ENCODE measurements at places on chromosomes 12 and 14. TPM values are rescaled to one million over a fixed set of nuclear protein-coding genes. Genes with fewer than 3 reads are reported as not detected.

Gene OTOGL
- 1.4 TPM for total RNA-seq

- no peak for DNase-seq
Measured at GRCh38 chr14:53226553-53226952, 73.4 kb upstream of the DDHD1 start.

GRCh38 chr14:83874662-83875061, 1655.3 kb upstream of the FLRT2 start:
- no peak for DNase-seq

DNA sequence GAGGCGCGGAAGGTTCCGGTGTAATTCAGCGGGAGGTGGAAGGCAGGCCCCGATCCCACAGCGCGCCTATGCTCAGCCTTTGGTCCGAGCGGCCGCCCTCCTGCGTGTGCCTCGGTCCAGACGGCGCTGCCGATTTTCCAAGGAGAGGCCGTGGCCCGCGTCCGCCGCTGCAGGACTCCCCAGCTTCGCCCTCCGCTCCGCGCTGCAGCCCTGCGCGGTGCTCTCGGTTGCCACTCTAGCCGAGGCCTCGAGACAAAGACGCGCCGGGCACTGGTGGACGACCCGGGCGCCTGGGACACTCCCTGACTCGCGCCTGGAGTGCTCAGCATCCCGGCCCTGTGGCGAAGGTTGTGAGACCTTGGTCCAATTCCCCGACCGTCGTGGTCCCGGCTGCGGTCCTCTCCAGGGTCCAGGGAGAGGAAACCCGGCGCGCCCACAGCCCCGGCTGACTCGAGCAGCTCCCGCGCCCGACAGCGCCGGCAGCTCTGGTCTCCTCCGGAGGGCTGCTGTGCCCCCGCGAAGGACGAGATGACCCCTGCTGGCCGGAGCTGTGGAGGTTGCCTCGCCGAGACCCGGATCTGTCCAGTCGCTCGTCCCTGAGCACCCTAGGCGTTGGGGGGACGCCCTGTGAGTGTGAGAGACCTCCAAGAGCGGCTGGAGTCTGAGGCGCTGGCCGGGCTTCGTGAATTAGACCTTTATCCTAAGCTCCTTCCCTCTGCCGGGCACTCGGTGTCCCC, 6.5 kb downstream of the HOXC12 start:
- no peak for DNase-seq

DNA sequence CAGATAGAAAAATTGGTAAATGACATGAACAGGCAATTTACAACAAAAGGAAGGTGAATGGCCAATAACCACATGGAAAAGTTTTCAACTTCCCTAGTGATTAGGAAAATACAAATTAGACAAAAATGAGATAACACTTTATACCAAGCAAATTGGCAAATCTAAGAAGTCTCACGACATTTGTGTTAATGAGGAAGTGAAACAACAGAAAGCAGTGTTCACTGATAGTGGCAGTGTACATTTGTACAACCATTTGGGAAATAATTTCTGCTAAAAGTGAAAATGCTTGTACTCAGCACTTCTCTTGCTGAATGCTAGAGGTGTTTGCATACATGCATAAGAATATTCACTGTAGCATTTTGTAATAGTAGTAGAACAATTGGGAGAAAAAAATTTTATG, 126.6 kb downstream of the LLPH start:
- no peak for DNase-seq

GRCh38 chr12:83199069-83199468, 512.4 kb downstream of the TMTC2 start:
- DNase-seq: no peak

DNA sequence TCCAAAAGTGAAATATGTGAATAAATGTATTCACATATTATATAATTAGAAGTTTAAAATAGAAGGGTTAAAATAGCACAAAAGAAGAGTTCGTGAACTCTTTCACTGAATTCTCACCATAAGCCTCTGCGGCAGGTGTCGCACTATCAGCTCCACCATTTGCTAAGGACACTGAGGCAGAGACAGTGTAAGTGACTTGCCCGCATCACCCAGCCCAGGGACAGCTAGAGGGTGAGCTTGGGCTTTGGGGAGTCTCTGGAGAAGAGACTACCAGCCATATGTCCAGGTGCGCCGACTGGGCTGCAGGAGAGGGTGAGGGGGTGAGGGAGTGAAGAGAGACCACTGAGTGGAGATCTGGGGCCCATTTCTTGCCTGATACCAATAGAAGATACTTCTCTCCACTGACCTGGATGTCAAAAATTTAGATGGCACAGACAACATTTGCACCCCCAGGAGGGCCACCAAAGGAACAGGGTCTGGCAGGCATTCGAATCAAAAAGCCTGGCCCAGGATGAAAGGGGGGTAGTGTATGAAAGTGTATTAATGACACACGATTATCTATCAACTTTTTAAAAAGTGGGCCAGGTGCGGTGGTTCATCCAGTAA, 28.5 kb downstream of the FAIM2 start:
- DNase-seq: no peak

Gene AKAP3
- total RNA-seq: 1.6 TPM

Gene RDH16
- 1.1 TPM for total RNA-seq

Gene EEA1
- total RNA-seq: 18.1 TPM

GRCh38 chr12:12903642-12904609, 12.6 kb downstream of the GPRC5A start:
- DNase-seq: no peak

DNA sequence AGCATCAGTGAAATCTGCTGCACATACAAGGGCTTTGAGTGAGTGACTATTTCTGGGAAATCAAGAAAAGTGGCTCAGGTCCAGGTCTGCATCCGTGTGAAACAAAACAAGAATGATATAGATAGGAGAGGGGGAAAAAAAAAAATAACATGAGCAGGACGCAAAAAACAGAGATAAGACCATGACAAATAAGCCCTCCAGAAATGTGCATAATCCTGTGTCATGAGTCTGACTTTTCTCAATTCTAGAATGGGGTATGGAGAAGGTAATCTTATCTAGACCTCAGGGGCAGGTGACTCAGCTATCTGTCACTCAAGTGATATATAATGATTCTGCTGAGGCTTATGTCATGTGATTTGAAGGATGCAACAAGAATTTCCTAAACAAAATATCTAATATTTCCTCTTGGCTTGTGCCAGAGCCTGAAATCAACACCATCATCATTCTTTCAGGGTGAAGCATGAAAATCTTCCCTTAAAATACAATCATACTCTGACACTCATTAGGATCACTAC, 250.0 kb downstream of the PHLDA1 start:
- DNase-seq: no peak

DNA sequence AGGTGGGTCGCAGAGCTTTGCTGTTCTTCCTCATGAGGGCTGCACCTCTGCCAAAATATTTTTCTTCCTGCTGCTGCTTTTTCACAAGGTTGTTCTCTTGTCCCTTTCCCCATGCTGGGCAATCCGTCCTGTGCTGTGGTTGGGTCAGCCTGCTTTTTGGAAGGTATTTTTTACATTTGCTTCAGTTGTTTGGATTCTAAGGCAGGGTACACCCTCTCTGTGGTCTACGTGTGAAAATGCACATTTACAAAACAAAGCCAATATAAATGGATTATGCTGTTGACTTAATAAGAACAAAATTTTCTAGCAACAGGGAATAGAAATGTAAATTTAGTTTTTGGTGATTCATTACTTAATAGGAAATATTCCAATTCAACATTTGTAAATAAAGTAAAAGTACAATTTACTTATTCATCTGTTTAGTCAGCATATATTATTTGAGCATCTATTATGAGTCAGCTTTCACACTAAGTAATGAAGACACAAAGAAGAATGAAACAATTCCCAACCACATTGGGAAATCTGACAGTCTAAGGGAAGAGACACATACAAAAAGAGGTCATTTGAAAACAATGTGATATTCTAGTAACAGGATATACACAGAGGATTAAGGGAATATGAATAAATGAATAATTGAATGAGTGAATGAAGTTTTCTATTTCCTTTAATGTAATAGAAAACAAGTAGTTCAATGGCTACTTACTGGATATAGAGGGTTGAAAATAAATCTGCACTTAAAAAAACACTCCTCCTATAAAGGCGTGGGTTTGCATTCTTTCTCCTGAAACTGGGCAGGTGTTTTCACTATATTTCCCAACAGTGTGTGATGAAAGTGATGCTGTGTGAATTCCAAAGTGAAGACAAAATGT, 94.6 kb upstream of the PRICKLE1 start:
- no peak for DNase-seq

Gene FAM181A
- 2.4 TPM for total RNA-seq
